Thoracic aorta (tissue), 2 donors: ENCODE measurements at places on chromosomes 7 and 10.

GRCh38 chr10:128050936-128051335, 75.3 kb downstream of the MKI67 start:
- no peaks in the 10 kb centered on the region for H3K27me3 ChIP-seq
- H3K4me1 ChIP-seq = peaks cover 7% of the 10 kb centered on the region
- H3K27ac ChIP-seq = no peak overlapping the region
- H3K36me3 ChIP-seq = peaks cover 4% of the 10 kb centered on the region
- no peak for DNase-seq

GRCh38 chr10:11548768-11549099, 62.7 kb downstream of the USP6NL start:
- DNase-seq = no peak
- H3K27ac ChIP-seq = no peak overlapping the region
- H3K4me3 ChIP-seq = no peak overlapping the region
- no peaks in the 10 kb centered on the region for H3K27me3 ChIP-seq

GRCh38 chr7:152601305-152601798, 74.6 kb downstream of the XRCC2 start:
- no peaks in the 10 kb centered on the region for H3K27me3 ChIP-seq
- no peak overlapping the region for H3K27ac ChIP-seq
- no peaks in the 10 kb centered on the region for H3K4me1 ChIP-seq

- H3K27ac ChIP-seq = no peak overlapping the region
- no peaks in the 10 kb centered on the region for H3K36me3 ChIP-seq
- no peaks in the 10 kb centered on the region for H3K27me3 ChIP-seq
- no peak overlapping the region for H3K4me3 ChIP-seq
Observed at GRCh38 chr7:146185844-146186243, 69.2 kb downstream of the CNTNAP2 start.

- DNase-seq = no peak
- no peaks in the 10 kb centered on the region for H3K27me3 ChIP-seq
- no peaks in the 10 kb centered on the region for H3K4me1 ChIP-seq
- peaks cover 68% of the 10 kb centered on the region for H3K36me3 ChIP-seq
Observed at GRCh38 chr7:141748396-141748795, 10.2 kb downstream of the SSBP1 start.

- H3K27me3 ChIP-seq = no peaks in the 10 kb centered on the region
- no peak overlapping the region for H3K27ac ChIP-seq
- H3K36me3 ChIP-seq = no peaks in the 10 kb centered on the region
- no peaks in the 10 kb centered on the region for H3K4me1 ChIP-seq
- H3K4me3 ChIP-seq = no peak overlapping the region
Observed at GRCh38 chr10:122740640-122741039, 41.0 kb upstream of the C10orf120 start.
